CD4-positive, alpha-beta T cell treated with Interleukin-1 beta for 1 hour (primary cell): ENCODE measurements at places on chromosomes 12 and 14.

- DNase-seq, result no peak
These were observed 27.7 kb upstream of the PEX5 start for GRCh38 chr12:7161811-7162210.

GRCh38 chr12:19964549-19964948 is 403.8 kb upstream of the PDE3A start:
- DNase-seq, result no peak

DNA sequence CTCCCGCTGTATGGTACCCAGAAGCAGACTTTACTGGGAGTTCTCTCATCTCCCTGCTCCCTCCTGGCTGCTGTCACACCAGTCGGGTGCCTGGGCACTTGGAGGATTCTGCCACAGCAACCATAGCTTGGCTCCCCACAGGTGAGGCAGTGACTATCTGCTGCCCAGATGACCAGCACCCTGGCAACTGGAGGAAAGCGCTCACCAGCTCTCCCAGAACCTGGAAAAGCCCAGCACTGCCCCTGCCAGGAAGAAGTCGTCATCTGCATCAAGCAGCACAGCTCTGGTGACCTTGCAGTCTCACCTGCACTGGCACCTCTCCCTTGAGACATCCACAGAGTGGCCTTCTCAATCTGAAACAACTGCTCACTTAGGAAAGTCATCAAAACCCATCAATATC is 31.9 kb upstream of the TC2N start:
- peak; percentile 43 for DNase-seq

DNA sequence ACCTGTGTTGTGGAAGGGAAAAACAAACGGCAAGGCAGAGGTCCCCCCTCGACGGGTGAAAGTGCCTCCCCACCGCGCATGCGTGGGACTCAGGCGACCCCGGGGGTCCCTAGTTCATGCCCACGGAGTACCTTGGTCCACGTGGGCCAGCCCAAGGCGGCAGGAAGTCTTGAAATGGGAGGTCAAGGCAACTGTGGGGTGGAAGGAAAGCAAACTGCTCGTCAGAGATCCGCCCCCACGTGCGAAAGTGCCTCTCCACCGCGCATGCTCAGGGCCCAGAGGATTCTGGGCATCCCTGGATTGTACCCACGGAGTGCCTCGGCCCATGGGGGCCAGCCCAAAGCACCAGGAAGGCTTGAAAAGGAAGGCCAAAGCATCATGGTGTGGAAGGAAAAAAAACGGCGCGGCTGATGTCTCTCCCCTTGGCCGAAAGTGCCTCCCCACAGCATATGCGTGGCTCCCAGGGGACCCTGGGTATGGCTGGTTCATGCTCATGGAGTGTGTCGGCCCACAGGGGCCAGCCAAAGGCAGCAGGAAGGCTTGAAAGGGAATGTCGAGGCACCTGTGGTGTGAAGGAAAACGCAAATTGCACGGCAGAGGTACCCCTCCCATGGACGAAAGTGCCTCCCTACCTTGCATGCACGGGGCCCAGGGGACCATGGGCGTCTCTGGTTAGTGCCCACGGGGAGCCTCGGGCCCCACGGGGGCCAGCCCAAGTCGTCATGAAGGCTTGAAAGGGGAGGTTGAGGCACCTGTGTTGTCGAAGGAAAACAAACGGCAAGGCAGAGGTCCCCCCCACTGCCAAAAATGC is 369.7 kb downstream of the ALG10 start:
- no peak for DNase-seq

- DNase-seq, result no peak
These were observed 40.5 kb downstream of the GALC start for GRCh38 chr14:87952307-87953094.

DNA sequence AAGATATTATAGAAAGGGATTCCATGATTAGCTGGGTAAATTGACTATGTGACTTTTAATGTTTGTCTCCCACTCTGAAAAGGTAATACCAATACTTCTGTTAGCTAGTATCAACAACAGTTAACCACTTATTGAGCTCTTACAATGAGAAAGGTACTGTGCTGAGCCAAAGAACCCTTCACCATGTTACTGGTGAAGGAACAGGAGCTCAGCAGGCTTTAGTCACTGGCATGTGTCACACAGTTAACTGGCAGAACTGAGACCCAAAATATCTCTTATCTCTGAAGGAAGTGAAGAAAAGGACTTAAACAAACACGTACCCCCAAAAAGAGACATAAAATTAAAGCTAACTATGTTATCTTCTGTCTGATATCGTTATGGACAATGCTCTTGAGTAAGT is 170.6 kb downstream of the MED13L start:
- DNase-seq, result no peak

DNA sequence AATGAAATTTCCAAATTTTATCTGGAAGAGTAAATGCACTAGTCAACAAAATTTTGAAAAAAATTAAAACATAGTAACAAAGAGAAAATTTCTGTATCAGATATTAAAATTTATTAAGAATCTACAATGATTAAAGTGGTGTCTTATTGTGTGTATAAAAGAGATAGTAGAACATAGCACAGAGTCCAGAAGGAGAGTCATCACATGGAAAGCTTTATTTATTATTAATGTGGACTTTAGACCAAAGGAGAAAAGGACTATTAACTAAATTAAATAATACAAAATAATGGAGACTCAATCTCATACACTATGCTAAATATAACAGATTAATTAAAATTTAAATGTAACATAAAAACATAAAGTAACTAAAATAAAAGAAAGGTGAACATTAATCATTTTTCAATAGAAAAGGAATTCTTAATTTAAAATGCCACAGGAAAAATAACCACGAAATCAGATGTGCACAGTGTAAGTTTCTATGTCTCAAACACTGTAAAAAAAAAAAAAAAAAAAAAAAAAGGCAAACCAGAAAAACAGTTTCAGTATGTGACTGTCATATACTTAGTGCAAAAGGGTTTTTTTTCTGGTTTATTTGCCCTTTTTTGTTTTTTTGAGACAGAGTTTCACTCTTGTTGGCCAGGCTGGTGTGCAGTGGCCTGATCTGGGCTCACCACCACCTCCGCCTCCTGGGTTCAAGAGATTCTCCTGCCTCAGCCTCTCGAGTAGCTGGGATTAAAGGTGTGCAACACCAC is 95.4 kb downstream of the MYF5 start:
- no peak for DNase-seq

DNA sequence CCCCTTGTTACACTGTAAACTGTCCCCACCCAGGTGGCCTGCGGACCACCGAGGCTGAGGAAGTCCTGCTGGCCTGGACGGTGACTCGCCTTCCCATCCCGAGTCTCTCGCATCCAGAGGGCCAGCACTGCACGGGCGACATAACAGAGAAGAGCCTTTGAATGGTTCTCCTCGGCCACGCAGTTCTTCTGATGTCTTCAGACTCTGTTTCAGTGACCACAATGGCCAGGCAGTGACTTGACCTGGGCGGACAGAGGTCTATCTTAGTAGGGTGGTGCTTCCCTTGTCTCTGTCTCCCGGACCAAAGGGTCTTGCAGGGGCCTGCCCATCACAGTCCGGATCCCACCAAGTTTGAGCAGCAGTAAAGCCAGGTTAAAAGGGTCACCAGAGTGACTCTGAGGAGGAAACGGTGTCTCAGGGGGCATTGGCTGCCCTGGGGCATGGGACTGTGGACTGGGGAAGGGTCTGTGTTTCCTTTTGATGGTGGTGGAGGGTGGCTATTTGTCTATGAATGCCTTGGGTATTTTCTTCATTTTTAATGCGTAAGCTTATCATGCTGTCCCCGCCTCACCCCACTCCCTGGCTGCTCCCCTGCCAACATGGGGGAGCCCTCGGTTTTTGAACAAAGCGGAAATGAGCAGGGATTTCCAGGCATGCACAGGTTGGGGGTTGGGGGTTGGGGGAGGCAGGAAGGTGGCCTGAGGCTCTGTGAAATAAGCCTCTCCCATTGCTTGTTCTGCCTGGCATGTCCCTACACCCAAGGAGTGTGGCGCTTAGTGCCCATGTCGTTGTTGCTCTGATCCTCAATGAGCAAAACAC is 10.3 kb downstream of the KRT85 start:
- DNase-seq, result no peak

GRCh38 chr12:14907953-14908352 is 22.3 kb upstream of the MGP start:
- no peak for DNase-seq

DNA sequence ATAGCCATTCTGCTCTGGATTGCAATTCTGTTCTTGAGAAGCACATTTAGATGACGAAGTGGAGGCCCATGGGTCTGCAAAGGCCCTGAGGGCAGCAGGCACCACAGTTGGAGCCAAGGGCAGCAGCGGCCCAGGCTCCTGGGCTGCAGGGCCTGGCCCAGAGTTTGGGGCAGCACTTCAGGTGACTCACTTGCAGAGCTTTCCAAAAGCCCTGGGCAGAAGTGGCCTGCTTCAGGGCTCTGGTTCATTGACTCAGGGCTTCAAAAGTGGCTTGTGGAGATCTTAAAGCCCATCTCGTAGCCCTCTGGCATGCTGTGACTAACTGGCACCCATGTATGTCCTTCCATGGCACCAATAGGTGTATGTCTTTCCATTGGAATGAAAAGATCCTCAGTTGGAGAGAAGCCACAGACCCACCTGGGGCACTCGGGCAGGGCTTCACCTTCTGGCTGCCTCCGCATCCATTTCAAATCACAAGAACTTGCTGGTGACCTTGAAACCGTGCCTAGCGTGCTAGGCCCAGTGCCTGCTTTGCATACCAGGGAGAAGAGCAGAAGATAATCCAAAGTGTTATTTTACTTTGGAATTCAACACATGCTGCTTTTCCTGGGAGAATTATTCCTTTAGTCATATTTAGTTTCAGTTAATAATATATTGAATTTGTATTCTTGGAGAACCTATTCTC is 106.7 kb downstream of the PRMT8 start:
- DNase-seq, result no peak

GRCh38 chr12:15472036-15472435 is 149.7 kb downstream of the PTPRO start:
- DNase-seq, result no peak

DNA sequence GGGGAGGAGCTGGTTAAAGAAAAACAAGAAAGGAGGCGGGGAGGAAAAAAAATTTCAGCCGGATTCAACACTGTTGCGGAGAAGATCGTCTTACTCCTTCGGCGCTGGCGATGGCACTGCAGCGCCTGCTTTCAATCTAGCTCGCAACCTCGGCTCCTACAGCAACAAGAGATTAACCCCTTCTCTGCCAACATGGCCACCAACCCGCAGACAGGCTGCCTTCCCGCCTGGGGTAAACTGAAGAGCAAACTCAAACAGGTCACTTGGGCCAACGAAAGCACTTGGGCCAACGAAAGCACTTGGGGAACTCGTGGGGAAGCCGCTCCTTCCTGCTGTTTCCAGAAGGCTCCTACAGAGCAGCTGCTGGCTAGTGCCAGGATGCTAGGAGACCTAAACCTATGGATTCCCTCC is 73.7 kb downstream of the CIT start:
- no peak for DNase-seq

GRCh38 chr12:132340266-132341035 is 11.1 kb upstream of the GALNT9 start:
- no peak for DNase-seq

DNA sequence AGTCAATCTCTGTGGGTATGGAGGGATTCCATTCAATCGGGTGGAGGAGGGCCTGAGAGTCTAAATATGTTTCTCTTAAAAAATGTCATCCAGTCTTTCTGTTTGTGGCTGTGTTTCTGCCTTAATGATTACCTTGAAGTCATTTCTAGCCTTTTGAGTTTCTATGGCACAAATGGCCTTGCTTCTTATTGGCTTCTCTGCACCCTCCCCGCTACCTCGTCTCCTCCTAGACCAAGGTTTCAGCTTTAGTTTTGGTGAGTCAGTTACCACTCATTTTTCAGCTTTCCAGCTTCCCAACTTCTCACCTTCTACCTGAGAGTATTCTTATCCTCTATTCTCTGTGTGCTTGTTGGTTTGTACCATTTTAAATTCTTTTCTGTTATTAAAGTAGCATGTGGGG is 159.2 kb downstream of the SYNE2 start:
- no peak for DNase-seq

DNA sequence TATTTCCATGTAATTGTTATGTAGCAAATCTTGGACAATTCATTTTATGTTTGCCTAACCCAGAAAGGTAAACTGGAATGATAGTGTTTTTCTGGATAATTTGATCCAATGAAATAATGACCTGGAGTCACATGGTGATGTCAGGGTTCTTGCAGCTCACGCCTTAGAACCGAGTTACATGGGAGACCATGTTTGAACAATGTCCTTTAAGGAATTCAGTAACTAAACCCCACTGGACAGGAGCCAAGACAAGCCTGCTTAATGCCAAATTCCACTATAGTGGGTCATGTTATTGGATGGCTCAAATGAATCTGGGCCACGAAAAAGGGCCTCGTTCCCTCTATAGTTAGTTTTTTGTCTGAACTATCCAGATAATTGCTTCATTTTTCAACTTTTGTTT is 255.8 kb upstream of the HMGA2 start:
- DNase-seq, result no peak

GRCh38 chr12:48422060-48422459 is 50.3 kb upstream of the ANP32D start:
- no peak for DNase-seq

DNA sequence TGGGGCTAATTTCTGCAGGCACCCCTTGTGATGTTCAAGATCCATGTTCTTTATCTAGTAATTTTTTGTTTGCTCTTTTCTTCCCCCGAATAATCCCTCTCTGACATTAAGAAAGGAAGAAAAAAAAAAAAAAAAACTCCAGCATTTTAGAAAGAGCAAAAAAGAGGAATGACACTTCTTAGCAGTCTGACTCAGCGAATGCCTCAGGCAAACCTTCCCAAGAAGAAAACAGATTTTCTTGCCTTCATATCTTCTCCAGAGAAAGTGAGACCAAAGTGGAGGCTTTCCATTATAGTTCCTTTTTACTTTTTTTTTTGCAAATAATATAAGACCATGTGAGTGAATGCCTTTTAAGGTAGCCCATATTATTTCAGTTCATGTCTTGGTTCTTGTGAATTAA is 479.0 kb upstream of the SYT1 start:
- no peak for DNase-seq

- DNase-seq, result no peak
These were observed 1069.1 kb downstream of the SLC6A15 start for GRCh38 chr12:83843541-83843940.

DNA sequence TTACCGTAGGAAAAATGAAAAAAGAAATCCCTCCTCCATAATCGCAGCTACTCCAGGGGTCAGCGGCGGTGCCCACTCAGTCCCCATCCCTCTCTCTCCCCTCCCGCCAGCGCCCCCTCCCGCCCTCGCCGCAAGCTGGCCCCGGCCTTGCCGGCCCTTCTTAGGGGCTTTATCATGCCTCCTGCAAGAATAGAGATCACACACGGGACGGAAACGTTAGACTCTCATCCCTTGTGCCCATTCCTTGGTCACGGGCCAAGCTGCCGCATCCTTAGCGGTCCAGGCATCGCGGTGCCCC is 692 bp upstream of the COX14 start:
- no peak for DNase-seq
